Activated T-cell treated with anti-CD3 and anti-CD28 coated beads, Interleukin-2, amount 50 U/mL, for 72 hours (primary cell): ENCODE measurements at places on chromosomes 4 and X. TPM values are rescaled to one million over a fixed set of nuclear protein-coding genes. Genes with fewer than 3 reads are reported as not detected.
A peak's percentile ranks its signal among the peaks of the same experiment; 100 is the strongest.

- peaks cover 85% of the 10 kb centered on the region for H3K27me3 ChIP-seq
- peaks cover 69% of the 10 kb centered on the region for H3K4me1 ChIP-seq
- peaks cover 13% of the 10 kb centered on the region for H3K36me3 ChIP-seq
- H3K27ac ChIP-seq, result no peak overlapping the region
Measured at GRCh38 chr4:13541720-13542576, 2.4 kb downstream of the NKX3-2 start.

GPR143 gene
- not detected for total RNA-seq

- no peak for DNase-seq
- no peaks in the 10 kb centered on the region for H3K36me3 ChIP-seq
- H3K4me3 ChIP-seq, result no peak overlapping the region
- no peak overlapping the region for H3K27ac ChIP-seq
- H3K27me3 ChIP-seq, result peaks cover 36% of the 10 kb centered on the region
Measured at GRCh38 chrX:129719931-129720530, 18.7 kb upstream of the XPNPEP2 start.

DDX53 gene
- total RNA-seq, result not detected

DNA sequence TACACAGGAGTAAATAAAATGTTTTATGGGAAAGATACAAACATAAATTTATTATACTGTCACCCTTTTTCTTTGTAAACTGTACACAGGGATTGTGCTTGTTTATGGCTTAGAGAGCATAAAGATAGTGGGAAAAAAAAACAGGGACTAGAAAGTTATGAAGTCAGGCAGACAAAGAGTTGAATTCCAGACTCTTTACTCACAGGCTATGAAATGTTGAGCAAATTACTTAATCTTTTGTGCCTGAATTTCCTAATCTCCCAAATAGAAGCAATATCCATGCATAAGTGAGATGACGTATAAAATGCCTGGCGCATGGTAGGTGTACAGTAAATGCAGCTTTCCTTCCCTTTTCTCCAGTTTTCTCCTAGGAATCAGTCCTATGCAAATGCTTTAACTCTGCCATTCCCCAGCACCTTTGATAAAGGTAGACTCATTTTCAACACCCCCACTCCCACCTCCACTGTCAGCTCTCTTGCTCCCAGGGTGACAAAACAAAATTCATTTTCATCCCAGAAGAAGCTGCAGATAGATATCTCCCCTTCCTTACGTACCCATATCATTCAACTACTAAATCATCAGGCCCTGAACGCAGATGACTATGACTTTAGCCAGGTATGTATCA, 44.5 kb upstream of the BTC start:
- H3K4me1 ChIP-seq, result no peaks in the 10 kb centered on the region
- H3K27me3 ChIP-seq, result no peaks in the 10 kb centered on the region
- no peak overlapping the region for H3K4me3 ChIP-seq
- DNase-seq, result no peak
- no peak overlapping the region for H3K27ac ChIP-seq

- H3K4me1 ChIP-seq, result no peaks in the 10 kb centered on the region
- H3K4me3 ChIP-seq, result no peak overlapping the region
- H3K36me3 ChIP-seq, result no peaks in the 10 kb centered on the region
- H3K27me3 ChIP-seq, result no peaks in the 10 kb centered on the region
- H3K27ac ChIP-seq, result no peak overlapping the region
Measured at GRCh38 chr4:42570221-42570620, 86.7 kb downstream of the ATP8A1 start.

DNA sequence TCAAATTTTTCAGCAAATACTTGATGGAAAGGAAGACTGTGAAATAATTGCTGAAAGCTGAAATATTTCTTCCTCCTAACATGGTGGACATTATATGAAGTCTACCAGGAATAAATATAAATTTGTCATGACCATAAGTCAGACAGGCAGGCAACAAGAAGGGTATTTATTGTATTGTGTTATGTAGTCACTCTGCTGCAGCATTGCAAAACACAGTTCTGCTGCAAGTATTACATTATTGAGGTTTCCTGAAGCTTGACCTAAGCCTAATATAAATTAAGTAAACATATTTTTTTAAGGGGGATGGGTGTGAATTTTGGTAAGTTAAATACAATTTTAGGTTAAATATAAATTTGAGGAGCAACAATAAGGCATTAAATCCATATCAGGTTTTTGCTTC, 60.2 kb upstream of the MAOA start:
- no peaks in the 10 kb centered on the region for H3K36me3 ChIP-seq
- no peak overlapping the region for H3K4me3 ChIP-seq
- DNase-seq, result no peak
- peaks cover 31% of the 10 kb centered on the region for H3K27me3 ChIP-seq
- H3K4me1 ChIP-seq, result peaks cover 5% of the 10 kb centered on the region

DNA sequence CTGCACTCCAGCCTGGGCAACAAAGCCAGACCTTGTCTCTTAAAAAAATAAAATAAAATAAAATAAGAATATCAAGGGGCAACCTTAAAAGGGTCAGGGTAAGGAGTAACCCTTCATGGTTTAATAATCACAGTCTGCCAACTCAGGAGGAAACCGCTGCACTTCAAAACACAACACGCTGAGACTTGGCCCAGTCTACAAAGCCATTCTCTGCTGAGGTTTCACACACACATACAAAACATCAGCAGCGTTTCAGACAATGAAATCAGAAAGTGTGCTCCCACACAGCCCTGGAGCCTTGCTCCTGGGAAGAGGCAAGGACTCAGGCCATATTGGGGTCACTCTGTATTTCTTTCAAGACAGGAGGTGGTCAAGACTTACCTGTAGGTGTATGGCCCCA, 18.3 kb downstream of the SCARB2 start:
- peaks cover 7% of the 10 kb centered on the region for H3K36me3 ChIP-seq
- no peak overlapping the region for H3K4me3 ChIP-seq
- H3K27ac ChIP-seq, result no peak overlapping the region
- H3K27me3 ChIP-seq, result no peaks in the 10 kb centered on the region

- no peak for DNase-seq
- H3K27ac ChIP-seq, result no peak overlapping the region
- H3K4me3 ChIP-seq, result no peak overlapping the region
- no peaks in the 10 kb centered on the region for H3K36me3 ChIP-seq
Measured at GRCh38 chr4:99720206-99720605, 62.6 kb upstream of the C4orf54 start.

DNA sequence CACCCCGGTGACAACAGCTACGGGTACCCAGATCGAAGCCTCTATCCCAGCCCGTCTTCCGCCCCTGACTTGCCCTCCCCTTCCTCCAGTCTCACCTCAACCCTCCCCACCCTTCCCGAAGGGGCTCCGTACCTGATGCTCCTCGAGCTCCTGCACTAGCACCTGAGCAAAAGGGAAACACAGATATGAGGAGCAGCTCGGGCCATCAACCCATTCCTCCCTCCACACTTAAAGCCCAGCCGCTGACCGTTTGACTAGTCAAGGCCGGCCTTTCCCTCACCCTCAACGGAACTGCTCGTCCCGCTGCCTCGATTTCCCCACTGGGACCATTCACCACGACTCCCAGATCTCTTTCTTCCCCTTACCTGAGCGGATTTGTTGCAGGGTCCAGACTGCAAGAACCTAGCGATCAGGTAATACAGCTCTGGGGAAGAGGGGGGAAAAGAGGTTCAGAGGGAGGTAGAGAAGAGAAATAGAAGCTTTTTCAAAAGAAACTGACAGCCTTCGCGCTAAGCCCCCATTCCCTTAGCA, 731 bp downstream of the BRWD3 start:
- H3K4me3 ChIP-seq, result peak overlapping the region; percentile 84
- peaks cover 22% of the 10 kb centered on the region for H3K4me1 ChIP-seq
- peak overlapping the region; percentile 60 for H3K27ac ChIP-seq

- no peak for DNase-seq
- no peak overlapping the region for H3K27ac ChIP-seq
- no peak overlapping the region for H3K4me3 ChIP-seq
- no peaks in the 10 kb centered on the region for H3K36me3 ChIP-seq
- peaks cover 25% of the 10 kb centered on the region for H3K27me3 ChIP-seq
- peaks cover 7% of the 10 kb centered on the region for H3K4me1 ChIP-seq
Measured at GRCh38 chr4:151430740-151431457, 21.9 kb downstream of the FHIP1A start.

GRCh38 chrX:19602866-19603622, 87.7 kb upstream of the MAP3K15 start:
- no peaks in the 10 kb centered on the region for H3K27me3 ChIP-seq
- peaks cover 25% of the 10 kb centered on the region for H3K4me1 ChIP-seq
- peak; percentile 6 for DNase-seq
- H3K27ac ChIP-seq, result peak overlapping the region; percentile 80
- peaks cover 3% of the 10 kb centered on the region for H3K36me3 ChIP-seq

DNA sequence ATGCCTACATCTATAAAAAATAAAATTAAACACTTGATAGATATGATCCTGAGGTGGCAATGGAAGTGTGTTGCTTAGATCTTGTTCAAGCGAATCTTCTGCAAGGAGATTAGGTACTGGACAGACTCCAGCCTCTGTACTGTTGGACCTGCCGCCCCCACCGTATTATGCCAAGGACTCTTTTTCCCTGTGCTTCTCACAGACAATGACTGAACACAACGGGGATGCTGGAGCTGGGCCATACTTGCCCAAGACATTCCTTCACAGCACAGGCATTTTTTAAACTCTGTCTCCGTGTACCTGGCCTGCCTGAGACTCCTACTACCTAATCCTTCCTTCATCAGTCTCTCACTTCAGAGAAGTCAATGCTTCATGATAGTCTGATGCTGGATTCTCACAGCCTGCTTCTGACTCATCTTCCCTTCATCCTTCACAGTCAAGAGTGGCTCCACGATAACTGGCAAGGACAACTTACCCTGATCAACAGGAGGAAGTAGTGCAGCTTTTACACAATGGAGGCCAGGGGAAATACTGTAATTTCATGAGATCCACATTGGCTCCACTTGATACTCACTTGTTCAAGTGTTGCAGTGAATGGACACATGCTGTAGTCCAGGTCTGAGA, 754.6 kb upstream of the AGA start:
- DNase-seq, result no peak
- no peaks in the 10 kb centered on the region for H3K4me1 ChIP-seq
- H3K27ac ChIP-seq, result no peak overlapping the region
- H3K27me3 ChIP-seq, result no peaks in the 10 kb centered on the region
- H3K36me3 ChIP-seq, result no peaks in the 10 kb centered on the region
- H3K4me3 ChIP-seq, result no peak overlapping the region

GRCh38 chrX:109485470-109486340, 3.8 kb upstream of the GUCY2F start:
- no peak overlapping the region for H3K27ac ChIP-seq
- peaks cover 28% of the 10 kb centered on the region for H3K27me3 ChIP-seq
- no peaks in the 10 kb centered on the region for H3K4me1 ChIP-seq
- H3K4me3 ChIP-seq, result no peak overlapping the region

DNA sequence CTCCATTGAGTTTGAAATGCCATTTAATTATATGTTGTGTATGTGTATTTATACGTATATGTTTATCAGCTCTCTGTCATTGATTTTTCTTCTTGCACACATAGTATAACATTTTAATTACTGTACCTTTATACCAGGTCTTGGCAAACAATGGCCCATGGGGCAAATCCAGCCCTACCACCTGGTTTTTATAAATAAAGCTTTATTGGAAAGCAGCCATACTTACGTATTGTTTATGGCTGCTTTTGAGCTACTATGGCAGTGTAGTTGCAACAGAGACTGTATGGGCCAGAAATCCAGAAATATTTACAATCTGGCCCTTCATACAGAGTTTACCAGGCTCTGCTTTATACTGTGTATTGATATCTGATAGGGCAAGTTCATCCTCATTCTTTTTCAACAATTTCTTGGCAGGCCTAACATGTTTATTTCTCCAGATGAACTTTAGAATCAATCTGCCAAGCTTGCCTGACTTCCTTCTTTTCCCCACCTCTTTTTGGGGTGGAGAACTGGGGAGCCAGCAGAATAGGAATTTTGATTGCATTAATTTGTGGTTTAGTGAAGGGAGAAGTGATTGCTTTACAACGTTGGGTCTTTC, 15.8 kb downstream of the DCUN1D4 start:
- H3K36me3 ChIP-seq, result peaks cover 2% of the 10 kb centered on the region
- no peak overlapping the region for H3K4me3 ChIP-seq
- H3K27me3 ChIP-seq, result no peaks in the 10 kb centered on the region
- peaks cover 15% of the 10 kb centered on the region for H3K4me1 ChIP-seq

DNA sequence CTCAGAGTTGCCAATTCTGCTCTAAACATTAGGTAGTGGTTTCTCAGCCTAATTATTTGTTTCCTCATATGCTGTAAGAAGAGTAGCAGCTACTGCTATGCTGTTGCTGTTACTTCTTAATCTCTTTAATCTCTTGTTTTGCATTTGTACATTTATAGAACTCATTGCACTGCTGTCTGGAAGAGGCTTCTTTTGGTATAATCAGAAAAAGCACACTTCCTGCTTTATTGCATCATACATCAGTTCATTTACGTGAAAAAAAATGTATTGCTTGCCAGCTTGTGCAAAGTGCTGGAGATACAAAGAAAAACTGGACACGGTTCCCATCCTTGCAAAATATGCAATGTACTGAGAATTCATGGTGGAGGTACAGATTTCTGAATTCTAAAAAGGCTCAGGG, 332.0 kb downstream of the GRXCR1 start:
- H3K27ac ChIP-seq, result peak overlapping the region; percentile 20
- H3K4me3 ChIP-seq, result no peak overlapping the region
- no peaks in the 10 kb centered on the region for H3K36me3 ChIP-seq
- H3K27me3 ChIP-seq, result no peaks in the 10 kb centered on the region

UBE2D3 gene
- total RNA-seq, result 481 TPM

GRCh38 chr4:77047037-77047436, 28.8 kb downstream of the CCNI start:
- H3K27me3 ChIP-seq, result no peaks in the 10 kb centered on the region
- DNase-seq, result no peak
- no peak overlapping the region for H3K4me3 ChIP-seq
- H3K4me1 ChIP-seq, result no peaks in the 10 kb centered on the region

GRCh38 chr4:34139346-34139745, 2105.0 kb downstream of the ARAP2 start:
- H3K4me1 ChIP-seq, result no peaks in the 10 kb centered on the region
- no peaks in the 10 kb centered on the region for H3K36me3 ChIP-seq
- no peaks in the 10 kb centered on the region for H3K27me3 ChIP-seq
- no peak overlapping the region for H3K4me3 ChIP-seq
- H3K27ac ChIP-seq, result no peak overlapping the region
- DNase-seq, result no peak

NAT8L gene
- 0.51 TPM for total RNA-seq

KIAA1210 gene
- total RNA-seq, result not detected

DNA sequence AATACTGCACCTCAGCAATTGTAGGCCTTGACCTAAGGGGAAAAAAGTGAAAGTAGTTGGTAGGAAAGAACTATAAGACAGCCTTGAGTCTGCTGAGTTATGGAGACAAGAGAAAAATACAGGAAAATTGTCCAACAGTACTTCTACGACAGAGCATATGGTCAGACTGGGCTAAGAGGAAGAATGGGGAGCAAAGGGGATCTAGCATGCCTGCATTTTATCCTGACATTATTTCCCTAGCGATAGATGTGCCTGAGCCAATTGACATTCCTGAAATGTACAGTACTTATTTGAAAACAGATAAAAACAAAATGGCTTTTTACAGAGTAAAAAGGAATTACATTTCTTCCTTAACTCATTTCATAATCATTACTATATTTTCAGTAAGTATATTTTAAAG, 22.2 kb downstream of the GUCY1A1 start:
- H3K36me3 ChIP-seq, result no peaks in the 10 kb centered on the region
- no peaks in the 10 kb centered on the region for H3K27me3 ChIP-seq
- H3K4me3 ChIP-seq, result no peak overlapping the region
- H3K27ac ChIP-seq, result no peak overlapping the region
